ENCODE measurements at places on chromosomes 1 and 21. TPM values are rescaled to one million over a fixed set of nuclear protein-coding genes. Genes with fewer than 3 reads are reported as not detected.

ADAMTSL4 gene
- polyA plus RNA-seq, result 2.6 TPM

CD55 gene
- polyA plus RNA-seq, result 11.3 TPM

DNA sequence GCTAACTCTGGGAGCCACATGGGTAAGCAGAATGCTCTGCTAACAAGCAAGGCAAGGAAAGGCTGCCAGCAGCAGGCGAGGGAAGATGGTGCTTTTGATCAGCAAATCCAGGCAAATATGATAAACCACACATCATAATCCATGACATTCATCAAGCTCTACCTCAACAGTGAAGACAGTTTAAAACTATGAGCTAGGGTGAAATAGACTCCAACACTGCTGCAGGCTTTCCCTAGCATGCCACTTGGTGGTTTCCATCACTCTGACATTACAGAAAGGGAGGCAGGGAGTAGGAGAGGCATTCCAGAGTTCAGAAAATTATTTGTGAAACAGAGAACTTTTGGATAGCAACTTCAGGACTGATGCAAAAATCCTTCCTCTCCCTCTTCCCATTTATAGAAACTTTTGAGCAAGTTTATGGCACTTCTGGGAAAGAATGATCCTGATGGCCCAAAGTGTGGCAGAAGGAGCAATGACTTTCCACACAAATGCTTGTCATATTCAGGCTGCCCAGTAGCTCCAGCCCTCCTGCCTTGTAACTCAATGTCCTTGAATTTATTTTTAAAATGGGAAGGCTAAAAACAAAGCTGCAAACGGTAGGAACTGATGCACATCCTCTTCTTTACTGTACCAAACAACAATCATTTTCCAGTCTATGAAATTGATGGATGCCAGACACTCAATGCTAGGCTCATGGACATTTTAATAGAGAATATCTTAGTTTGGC lies 70.8 kb downstream of the SMYD2 start:
- no peak for DNase-seq

GRCh38 chr1:36653850-36654249 lies 171.1 kb upstream of the CSF3R start:
- peak; percentile 93 for DNase-seq

GRCh38 chr1:167689567-167689920 lies 32.2 kb upstream of the MPZL1 start:
- no peak for DNase-seq

SEMA4A gene
- 32.2 TPM for polyA plus RNA-seq

DNA sequence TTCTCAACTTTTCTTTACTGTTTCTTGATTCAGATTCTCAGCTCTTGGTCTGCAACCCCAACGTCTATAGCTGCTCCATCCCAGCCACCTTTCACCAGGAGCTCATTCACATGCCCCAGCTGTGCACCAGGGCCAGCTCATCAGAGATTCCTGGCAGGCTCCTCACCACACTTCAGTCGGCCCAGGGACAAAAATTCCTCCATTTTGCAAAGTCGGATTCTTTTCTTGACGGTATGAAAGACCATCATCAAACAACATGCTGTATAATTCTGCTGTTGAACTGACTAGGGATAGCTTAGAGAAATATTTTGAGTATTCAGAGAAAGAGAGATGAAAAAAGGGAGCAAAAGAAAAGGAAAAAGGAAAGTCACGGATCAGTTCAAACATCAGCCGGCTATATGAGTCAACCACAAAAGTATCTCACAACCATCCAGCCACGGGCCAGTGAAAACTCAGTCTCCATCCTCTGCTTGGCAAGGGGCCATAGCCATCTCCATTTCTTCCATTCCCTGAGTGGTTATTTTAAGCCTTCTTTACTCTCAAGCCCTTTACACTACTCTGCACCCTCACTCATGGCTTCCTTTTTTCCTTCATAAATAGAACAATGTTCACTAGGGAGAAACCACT lies 14.1 kb downstream of the DNASE2B start:
- DNase-seq, result no peak

DNA sequence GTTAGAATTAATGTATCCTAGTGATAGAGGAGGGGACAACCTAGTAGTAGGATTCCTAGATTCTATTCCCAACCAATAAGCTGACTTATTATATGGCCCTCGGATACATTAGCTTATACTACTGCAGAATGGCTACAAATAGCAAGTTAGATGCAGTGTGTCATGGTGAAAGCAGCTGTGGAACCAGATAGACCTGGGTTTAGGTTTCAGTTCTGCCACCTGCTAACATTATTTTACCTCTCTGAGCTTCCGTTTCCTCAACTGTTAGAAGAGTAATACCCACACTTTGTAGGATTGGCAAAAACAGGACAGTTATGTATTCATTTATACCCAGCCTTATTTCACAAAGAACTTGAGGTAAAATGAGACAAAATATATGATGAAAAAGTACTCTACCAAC lies 21.6 kb upstream of the MAGOH start:
- no peak for DNase-seq

SPRR3 gene
- 0.49 TPM for polyA plus RNA-seq

NEK2 gene
- polyA plus RNA-seq, result 9.5 TPM

DNA sequence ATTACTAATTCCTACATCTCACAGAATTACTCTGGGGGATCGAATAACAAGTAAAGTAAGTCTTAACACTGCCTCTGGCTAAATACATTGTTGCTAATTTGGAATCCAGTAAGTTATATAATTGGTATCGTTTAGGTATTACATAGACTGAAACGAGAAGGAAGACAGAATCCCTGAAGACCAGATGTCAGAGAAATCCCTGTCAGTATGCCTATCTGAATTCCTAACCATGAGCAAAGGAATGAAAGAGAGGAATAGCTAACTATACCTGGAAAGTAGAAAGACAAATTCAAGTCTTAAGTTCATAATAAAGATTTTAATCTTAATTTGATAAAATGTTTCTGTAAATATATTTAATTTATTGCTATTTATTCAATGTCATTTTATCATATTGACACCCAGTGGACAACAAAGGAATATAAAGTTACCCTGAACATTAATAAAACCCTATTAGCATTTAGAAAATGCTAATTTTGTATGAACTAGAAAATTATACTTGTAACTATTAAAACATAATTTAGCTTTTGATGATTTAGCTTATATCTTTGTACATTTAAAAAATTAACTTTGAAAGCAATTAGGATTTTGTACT lies 11.4 kb downstream of the DEPDC1 start:
- no peak for DNase-seq

TAL1 gene
- 5.8 TPM for polyA plus RNA-seq

DNA sequence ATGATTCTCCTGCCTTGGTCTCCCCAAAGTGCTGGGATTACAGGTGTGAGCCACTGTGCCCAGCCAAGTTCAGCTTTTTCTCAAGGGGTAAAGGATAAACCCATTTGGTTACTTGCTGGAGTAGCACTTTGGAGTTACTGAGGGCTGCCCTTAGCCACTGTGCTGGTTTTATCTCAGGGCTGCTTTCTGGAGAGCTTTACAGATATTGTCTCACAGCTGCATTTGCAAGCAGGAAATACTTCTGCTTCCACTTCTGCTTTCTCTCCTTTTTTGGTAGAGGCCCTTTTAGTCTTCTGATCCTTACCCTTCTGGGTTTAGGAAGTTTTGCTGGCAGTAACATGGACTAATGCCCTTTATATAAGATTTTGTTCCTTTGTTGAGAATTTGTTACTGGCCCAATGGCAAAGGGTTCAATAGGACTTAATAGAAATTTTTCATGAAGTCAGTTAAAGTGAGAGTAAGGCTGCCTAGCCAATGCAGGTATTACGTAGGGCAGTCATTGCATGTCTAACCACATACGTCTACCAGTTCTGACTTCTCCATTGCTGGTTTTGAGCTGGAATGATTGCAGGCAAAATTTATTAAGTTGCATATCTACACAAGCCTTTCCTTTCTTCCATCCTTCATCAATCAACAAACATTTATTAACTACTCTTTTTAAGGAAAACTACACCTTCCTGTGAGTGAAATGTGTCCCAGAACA lies 24.4 kb downstream of the CAP1 start:
- DNase-seq, result no peak

- no peak for DNase-seq
These were observed 10.6 kb downstream of the GFI1 start for GRCh38 chr1:92476071-92476631.

DNA sequence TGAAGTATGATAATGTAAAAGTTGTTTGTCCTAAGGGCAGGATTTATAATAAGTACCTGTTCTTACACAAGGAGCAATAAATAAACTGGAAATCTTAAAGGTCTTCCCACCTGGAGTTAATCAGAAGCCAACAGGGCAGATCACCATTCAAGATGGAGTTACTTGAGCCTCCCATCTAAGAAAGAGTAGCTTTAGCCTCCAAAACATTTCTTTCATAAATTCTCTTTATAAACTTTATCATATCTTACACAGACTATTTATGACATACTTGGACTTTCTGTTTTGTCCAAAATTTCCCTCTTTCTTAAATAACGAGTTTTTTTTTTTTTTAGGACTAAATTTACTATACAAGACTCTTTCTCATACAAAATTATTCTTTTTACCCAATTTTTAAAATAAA lies 18.5 kb downstream of the OR2T1 start:
- no peak for DNase-seq

GRCh38 chr1:197763307-197763706 lies 12.0 kb downstream of the DENND1B start:
- no peak for DNase-seq

- DNase-seq, result no peak
These were observed 5.2 kb downstream of the INKA2 start for GRCh38 chr1:111733992-111734341.

SPATA6 gene
- polyA plus RNA-seq, result 25.4 TPM

C1orf185 gene
- not detected for polyA plus RNA-seq

DNA sequence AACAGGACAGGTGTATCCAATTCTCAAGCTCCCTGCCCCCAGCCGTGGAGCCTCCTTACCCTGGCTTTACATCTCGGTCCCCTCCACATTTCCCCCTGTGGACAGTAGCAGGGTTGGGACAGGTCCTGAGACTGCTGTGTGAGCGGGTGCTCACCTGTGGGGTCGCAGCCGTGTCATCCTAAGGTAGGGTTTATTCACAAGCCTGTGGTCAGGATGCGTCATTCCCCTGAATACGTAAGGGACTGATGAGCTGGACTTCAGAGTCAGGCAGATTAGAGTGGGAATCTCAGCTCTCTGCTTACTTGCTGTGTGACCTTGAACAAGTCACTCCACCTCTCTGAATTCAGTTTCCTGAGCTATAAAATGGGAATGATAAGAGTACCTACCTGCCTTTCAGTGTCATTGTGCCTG lies 17.7 kb downstream of the ZNF362 start:
- DNase-seq, result no peak

DNA sequence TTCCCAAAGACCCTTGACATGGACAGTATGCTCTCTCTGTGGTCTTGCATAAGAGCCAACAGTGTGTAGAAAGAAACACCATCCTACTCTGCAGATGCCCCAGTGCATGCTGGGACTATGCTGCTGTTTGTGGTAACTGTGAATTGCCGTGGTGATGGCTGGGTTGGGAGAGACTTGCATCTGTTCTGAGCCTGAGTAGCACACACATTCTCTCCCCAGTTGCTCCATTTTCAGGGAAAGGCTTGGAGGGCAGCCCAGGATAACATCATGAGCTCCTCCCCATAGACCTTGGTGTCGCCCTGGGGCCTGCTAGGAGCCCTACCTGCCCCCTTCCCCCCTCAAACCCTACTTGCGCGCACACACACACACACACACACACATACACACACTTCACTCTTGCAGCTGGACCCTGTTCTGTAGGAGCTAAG lies 120.9 kb upstream of the IPO9 start:
- no peak for DNase-seq

DNA sequence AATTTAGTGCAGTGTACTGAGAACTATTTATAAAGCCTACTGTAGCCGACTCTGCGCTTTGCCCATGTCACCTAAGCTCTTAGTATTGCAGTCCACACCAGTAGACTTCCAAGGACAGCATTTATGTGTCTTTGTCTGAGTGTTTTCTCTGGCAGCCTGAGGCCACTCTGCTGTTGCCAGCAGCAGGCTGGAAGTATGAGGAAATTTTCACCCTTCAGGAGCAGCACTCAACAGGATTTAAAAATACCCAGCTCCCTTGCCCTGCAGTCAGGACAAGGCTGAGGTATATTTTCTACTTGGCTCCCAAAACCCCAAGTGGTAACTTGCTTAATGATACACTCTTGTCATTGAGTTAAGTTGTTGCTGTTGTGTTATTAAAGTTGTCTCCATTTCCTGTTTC lies 230.1 kb downstream of the SRGAP2C start:
- no peak for DNase-seq

DNA sequence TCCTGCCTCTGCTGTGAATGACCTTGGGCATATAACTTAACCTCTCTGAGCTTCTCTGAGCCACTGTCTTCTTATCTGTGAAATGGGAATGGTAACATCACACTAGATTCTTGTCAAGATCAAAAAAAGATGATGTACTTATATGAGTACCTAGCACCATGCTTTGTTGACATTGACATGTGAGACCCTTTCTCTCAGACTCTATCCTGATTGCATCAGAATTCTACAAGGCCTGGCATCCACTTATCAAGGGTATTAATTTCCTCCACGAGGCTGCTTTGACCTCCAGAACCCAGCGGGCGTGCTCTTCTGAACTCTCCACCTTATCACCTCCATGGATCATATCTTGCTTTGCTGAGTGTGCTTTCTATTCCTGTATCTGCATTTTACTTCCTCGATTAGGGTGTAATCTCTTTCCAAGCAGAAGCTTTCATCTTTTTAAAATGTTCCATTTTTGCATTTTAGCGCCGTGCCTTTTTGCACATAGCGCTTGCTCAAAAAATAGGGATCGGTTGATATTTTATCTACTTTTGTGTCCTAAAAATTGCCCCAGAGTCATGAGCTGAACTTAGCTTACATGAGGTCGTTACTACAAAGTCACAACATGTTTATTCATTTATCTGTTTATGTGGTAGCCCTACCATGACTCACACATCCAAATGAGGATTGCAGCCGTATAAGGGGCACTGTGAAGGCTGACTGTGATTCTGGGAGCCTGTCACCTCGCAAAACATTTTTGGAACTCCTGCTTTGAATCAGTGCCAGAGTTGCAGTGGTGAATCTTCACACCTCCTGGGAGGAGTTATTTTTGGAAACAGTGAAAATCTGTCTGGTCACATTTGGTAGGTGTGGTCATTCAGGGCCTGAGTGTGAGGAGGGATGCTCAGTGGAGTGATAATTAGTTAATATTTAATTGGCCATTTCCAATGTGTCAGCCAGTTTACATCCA lies 63.2 kb downstream of the IER5 start:
- no peak for DNase-seq

DNA sequence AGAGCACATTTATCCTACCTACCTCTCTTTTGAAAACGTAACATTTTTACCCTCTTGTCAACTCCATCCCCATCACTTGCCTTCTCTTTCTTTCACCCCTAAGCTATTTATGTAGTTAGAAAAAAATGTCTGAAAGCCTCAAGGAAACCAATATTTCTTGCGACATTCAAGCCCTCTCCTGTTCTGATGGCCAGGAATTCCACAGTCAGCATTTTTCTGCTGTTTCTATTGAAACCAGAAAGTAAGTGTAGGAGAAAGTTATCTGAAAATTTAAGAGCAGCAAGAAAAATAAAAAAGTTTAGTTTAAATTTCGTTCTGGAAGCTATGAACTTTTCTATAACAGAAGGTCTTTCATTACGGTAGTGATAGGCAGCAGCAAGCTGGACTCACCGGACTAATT lies 247.6 kb upstream of the PBX1 start:
- no peak for DNase-seq

UTS2 gene
- 33.9 TPM for polyA plus RNA-seq

Measured in spinal cord (tissue), 10 donors.